Femur (tissue), 1 donor: ENCODE measurements at places on chromosomes 5 and 9.

DNA sequence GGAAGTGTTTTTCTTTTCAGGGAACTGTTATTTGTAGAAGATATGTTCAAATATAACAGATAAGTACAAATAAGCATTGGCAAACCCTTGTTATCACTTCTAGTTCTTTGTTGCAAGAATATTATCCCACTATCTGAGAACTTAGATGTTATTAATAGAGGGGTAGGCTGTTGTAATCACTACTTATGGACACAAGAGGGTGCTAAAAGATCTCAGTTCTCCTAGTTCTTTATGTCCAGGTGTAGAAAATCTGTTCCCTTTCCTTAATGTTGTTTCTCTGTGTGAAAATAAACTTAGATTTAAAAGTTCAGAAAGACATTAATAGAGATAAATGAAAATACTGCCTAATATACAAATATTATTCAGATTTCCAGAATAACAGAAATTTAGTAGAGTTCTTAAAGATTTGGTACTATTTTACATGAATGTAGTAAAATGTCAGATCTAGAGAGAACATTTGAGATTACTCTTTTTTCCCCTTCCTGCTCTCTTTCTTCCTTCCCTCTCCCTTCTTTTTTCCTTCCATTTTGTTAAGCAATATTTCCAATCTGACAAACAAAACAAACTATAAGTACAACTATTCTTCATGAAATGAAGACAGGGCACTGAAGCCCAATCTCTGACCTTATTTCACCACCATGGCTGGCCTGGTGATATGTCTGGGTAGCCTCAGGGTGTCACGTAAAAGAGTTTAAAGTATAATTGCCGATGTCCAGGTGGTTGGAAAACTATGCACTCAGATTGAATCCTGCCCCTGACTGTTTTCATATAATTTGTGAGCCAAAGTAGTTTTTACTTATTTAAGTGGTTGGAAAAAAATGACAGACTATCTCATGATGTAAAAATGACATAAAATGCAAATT is 43.6 kb upstream of the C5orf46 start:
- DNase-seq: no peak

DNA sequence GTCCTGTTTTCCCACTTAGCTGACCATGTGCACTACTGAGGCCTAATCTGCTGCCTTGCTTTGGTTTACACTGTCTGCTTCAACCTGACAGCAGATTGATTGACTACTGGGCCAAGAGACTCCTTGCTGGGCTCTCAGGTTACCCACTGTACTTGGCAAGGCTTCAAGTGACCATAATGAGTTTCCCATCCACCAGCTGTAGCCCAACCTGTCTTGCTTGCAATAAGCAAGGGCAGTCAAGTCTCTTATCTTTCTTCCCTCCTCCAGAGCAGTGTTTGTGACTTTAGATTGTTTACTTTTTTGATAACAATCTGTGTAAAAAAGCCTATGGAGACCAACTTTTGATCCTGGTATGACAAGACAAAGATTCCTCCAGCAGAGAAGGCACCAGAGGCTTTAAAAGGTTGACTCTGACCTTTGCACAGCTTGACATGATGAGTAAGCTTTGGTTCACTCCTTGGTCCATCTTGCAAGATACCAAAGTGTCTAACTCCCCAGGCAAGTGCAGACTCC is 912.3 kb upstream of the SEMA6A start:
- DNase-seq: peak; percentile 22

- DNase-seq: peak; percentile 100
These were observed 503 bp upstream of the CANX start for GRCh38 chr5:179697993-179698934.

- DNase-seq: no peak
These were observed 51.6 kb upstream of the ELL2 start for GRCh38 chr5:96013254-96013653.

- no peak for DNase-seq
These were observed 64.5 kb upstream of the UBTD2 start for GRCh38 chr5:172348084-172348483.

DNA sequence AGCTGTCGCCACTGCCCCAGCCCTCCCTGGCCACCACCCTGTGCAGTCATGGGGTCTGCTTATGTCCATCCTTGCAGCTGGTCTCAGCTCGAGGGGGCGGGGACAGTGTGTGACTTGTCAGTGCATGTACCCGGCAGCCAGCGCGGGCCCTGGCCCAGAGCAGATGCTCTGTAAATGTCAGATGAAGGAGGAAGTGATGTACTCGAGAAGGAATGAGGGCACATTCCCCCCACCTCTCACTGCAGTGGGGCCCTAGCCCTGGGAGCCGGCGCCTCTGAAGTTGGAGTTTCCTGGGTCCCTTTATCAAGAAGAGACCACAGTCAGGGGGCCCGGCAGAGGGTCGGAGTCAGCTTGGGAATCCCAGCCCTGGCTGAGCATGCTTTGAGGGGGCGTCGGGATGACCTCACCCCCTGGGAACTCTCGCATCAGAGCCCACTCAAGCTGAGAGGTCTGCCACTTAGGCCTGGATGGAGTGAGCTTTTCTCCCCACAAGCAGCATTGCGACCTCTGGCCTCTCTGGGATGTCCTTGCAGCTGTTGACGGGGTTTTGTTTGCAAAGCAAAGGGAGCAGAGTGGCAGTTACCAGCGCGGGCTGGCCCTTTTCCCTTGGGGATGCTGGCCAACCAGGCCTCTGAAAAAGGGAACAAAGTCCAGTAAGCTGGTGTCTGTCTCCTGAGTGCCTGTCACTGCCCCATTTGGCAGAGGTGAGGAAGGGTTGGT is 19.0 kb downstream of the NEURL1B start:
- DNase-seq: peak; percentile 82

- DNase-seq: no peak
These were observed 77.1 kb upstream of the FST start for GRCh38 chr5:53403291-53403690.

DNA sequence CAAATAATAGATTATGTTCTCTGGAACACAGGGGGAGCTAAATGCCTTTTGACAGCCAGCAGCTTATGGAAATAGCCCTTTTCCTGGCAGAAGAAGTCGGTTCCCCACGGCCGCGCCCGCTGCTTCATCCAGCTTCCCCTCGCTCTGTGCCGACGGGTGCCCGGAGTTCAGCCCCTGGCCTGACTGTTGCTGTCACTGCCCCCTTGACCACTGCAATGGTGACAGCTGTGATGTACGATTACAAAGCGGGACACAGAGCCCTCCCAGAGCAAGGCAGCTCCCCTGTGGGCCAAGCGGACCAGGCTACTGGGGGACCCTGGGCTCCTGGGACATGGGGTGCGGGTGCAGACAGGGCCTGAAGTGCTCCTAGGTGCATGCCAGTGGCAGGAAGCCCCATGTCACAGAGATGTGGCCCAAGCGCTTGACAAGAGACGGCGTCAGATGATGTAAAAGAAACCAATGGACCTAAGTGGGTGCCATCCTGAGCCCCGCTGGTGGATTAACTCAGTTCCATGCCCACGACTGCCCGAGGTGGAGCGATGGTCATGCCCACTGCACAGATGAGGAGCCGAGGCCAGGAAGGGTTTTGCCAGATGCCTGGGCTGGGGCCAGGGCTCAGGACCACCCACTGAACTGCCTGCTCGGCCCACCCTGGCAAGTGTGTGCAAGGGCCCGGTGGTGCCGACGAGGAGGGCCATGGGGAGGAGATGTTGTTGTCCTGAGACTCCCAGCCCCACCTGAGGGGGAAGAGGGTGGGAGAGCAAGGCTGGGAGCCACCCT is 13.2 kb upstream of the CLPTM1L start:
- DNase-seq: no peak

DNA sequence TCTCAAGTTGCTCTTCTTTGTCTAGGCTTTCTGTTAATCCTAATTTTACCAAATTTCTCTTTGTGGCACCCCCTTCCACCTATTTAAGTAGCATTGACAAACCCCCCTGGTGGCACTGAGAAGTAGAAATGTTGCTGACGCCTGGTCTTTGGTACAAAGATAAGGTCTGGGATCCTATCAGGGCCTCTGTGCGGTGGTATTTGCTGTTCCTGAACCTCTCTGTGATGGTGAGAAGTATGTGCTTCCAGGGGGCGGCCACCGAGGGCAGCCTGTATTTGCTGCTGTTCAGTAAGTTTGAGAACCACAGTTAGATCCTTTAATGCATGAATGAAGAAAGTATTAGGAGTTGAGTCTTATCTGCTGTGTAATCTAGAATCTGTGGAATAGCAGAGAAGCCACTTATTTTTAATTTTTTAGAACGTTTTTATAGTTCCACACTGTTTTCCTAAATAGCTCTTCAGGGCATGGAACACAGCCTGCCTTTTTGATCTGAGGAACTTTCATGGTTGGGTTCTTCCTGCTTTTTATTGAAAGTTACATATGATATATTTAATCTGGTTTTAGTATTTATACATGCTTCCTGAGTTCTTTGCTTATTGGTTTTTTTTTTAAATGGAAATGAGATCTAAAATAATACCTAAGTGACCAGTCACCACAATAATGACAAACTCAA is 124.2 kb downstream of the TRIO start:
- no peak for DNase-seq

GRCh38 chr9:4228606-4229005 is 71.3 kb downstream of the GLIS3 start:
- no peak for DNase-seq

GRCh38 chr9:77981332-77981731 is 50.3 kb downstream of the GNAQ start:
- peak; percentile 28 for DNase-seq

DNA sequence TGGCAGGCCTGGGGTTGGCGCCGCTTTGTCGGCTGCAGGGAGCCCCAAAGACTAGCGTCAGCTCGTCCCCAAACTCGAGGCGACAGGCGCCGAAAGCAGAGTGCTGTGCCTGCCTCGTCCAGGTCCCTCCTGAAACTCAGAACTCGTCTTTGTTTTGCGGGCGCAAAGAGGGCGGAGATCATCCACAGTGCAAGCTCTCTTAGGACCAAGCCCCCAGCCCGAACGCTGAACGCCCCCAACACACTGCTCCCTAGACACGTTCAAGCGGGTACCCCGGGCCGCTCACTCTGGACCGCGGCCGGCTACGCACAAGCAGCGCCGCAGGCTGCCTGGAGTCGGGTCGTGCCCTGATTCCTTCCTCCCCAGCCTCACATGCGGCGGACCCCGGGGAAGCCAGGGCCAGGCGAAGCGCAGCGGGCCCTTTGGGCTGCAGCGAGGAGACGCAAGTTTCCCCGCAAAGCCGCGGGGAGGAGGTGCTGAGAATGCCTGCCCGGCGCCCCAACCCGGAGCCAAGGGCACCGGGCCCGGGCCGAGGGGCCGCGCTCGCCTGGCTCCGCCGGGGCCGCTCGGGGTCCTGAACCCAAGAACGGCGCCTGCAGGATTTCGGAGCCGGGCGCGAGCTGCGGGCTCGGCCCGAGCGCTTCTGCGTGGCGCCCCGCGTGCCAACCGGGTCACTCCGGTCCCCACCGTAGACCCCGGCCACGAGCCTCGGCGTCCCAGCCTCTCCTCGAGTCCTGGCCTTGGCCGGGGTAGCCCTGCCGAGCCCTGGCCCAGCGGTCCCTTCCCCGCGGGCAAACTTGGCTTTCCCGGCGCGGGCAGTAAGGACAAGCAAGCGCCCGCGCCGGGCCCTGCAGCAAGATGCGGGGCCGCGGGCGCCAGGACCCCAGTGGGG is 738 bp downstream of the FSTL4 start:
- no peak for DNase-seq

GRCh38 chr5:64794053-64794770 is 25.5 kb downstream of the CWC27 start:
- no peak for DNase-seq
